LoVo (cell line): ENCODE measurements at places on chromosomes 1 and 21.

DNA sequence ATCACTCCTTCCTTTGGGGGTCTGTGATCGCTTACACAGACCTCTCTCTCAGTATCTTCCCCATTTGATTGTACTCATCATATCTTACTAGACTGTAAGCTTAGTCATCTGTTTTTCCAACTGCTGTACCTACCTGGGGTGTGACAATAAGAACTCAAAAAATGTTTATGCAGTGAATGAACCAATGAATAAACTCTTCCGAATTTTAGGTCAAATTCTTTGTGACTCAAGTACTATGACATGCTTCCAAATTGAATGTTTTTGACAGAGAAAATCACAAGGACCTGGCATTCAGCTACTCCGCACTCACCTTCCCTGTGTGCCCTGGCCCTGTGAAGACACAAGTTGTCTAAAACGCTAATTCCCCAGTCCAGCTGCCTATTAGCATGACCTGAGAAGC, 42.1 kb downstream of the TMCO4 start:
- no peak for DNase-seq

- DNase-seq: no peak
These were observed 40.8 kb upstream of the DYNLT5 start for GRCh38 chr1:66711420-66711819.

- DNase-seq: no peak
These were observed 509.2 kb downstream of the LTN1 start for GRCh38 chr21:28483301-28484035.

DNA sequence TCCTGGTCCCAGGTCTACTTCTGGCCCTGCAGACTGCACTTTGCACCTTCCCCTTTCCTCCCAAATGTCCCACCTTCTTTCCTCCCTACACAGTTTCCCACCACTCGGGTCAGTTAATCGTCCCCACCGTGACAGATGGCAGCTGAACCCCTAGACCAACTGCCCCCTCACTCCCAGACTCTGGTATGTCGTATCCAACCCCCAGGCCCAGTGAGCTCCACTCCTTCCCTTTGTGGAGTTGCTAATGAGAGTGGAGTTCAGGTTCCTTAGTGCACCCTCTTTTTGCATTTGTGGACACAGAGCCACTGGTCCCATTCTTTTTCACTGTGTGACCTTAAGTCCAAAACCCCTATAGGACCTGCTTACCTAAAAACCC, 1.8 kb downstream of the MAN1C1 start:
- no peak for DNase-seq

GRCh38 chr1:229574679-229575442, 16.4 kb upstream of the ABCB10 start:
- no peak for DNase-seq

DNA sequence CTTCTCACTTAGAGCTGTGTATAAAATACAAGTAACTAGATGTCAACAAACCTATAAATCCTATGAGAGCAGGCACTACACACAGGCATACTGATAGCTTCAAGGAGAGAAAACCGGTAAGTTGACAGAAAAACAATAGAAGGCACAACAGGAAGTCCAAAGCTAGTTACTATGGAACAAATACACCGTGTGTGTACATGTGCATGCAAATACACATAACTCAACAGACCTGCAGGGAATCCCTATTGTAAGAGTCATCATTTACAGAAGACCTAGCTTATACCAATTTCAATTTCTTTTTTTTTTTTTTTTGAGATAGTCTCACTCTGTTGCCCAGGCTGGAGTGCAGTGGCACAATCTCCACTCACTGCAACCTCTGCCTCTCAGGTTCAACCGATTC, 26.3 kb downstream of the JAK1 start:
- DNase-seq: no peak
